ENCODE measurements at places on chromosomes 12 and 14. TPM values are rescaled to one million over a fixed set of nuclear protein-coding genes. Genes with fewer than 3 reads are reported as not detected.

RASAL1 gene
- not detected for total RNA-seq

GRCh38 chr14:24399999-24400718 is 1.4 kb downstream of the NYNRIN start:
- DNase-seq: no peak

KRT78 gene
- not detected for total RNA-seq

- DNase-seq: no peak
Measured at GRCh38 chr14:37246427-37246829, 48.7 kb downstream of the MIPOL1 start.

DNA sequence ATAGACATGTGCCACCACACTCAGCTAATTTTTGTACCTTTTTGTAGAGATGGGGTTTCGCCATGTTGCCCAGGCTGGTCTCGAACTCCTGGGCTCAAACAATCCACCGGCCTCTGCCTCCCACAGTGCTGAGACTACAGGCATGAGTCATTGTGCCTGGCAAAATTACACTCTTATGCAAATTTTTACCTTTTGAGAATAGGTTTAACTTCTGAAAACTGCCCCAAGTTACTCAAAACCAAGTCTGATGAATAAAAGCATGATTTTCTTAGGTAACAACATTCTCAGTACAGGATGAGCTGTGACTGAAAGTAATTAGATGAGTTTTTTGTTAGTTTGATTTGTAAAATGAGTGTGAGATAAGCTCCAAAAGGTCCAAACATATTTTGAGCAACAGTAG is 166.0 kb downstream of the RPS29 start:
- no peak for DNase-seq

DNAAF2 gene
- 12.0 TPM for total RNA-seq

MAGOHB gene
- total RNA-seq: 41.9 TPM

ARHGEF40 gene
- total RNA-seq: 0.31 TPM

DNA sequence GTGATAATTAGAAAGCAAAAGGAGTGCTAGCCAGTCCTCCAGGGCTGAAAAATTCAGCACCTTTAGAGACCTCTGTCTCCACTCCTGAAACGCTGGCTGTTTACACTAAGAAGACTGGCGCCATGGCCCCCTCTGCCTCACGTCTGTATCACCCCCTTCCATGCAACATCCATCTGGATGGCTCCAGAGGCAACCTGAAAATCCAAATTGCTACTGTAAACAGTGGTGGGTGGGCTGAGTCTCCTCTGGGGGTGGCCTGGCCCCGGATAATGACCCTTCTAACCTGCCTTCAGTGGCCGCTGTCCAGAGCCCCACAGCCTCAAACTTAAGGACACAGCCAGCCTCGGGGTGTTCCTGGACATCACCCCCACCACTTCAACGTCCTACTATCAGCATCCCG is 1.4 kb downstream of the PRKD1 start:
- no peak for DNase-seq

DNA sequence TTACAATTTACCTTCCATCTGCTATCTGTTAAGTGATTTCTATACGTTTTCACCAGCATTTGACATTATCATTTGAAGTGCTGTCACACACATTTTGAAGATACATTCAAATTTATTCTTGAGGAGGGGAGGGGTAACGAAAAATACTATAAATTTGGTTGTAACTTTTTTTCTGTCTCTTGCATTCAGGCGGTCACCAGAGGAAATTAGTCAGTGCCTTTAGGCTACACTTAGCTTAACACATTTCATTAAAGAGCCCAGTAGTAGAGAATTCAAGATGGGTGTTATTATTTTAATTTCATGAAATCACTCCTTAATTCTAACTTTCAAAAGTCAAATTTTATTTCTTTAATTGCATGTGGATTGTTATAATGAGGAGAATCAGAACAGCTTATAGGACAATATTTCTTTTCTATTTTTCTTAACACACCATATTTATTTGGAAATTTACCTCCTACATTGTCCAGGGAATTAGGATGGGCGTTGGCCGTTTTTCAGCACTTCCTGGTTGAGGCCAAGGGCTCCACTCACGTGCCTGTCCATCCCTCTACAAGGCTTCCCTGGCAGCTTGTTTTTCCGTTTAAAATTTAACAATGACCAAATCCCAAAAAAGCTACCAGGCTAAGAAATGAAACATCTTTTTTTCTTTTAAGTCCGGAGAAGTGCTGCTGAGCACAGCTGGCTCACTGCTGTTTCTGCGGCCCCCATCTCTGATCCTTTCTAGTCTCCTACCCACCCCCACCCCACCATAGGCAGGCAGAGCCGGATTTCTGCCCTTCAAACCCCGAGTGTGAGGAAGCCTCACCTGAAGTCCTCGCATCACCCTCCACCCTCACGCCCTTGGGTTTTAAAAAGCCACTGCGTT is 1.1 kb upstream of the FAR2 start:
- DNase-seq: no peak

GRCh38 chr12:99975321-99975720 is 9.4 kb downstream of the ANKS1B start:
- no peak for DNase-seq

TTC6 gene
- total RNA-seq: not detected

- DNase-seq: no peak
Measured at GRCh38 chr14:21022686-21023085, 2.2 kb downstream of the NDRG2 start.

- DNase-seq: no peak
Measured at GRCh38 chr12:106133136-106134087, 5.3 kb downstream of the NUAK1 start.

- no peak for DNase-seq
Measured at GRCh38 chr12:24679126-24679525, 269.8 kb downstream of the BCAT1 start.

DNA sequence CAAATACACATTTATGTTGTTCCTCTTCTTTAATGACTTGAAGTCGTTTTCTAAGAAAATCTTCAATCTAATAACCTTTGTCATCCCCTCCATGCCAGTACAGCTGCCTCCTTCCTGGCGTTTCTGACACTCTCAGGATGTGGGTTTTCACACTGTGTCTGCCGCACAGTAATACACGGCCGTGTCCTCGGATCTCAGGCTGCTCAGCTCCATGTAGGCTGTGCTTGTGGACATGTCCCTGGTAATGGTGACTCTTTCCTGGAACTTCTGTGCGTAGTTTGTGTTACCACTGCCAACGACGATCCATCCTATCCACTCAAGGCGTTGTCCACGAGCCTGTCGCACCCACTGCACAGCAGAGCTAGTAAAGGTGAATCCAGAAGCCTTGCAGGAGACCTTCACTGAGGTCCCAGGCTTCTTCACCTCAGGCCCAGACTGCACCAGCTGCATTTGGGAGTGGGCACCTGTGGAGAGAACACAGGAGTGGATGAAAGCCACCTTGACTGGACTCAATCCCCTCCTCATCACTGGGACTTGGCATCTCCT is 1095.9 kb downstream of the TMEM121 start:
- no peak for DNase-seq

LRRC23 gene
- total RNA-seq: 3.1 TPM

DNA sequence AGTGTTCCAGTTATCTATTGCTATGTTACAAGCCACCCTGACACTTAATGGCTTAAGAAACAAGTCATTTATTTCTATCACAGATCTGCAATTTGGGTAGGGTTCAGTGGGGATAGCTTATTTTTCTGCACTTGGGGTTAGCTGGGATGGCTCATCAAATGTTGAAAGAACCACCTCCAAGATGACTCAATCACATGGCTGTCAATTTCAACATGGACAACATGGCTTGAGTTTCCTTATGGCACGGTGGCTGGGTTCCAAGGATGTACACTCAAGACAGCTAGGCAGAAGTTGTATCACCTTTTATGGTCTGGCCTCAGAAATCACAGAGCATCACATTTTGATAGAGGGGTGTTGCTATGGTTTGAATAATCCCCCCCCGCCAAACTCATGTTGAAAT is 24.5 kb upstream of the IGF1 start:
- DNase-seq: no peak

- no peak for DNase-seq
Measured at GRCh38 chr14:75543786-75544185, 21.5 kb downstream of the BATF start.
